Activated T-cell treated with anti-CD3 and anti-CD28 coated beads, Interleukin-2, amount 50 U/mL, for 4 hours (primary cell): ENCODE measurements at places on chromosomes 1 and 21. TPM values are rescaled to one million over a fixed set of nuclear protein-coding genes. Genes with fewer than 3 reads are reported as not detected.

GJA8 gene
- not detected for total RNA-seq

CFHR2 gene
- total RNA-seq, result not detected

KCND3 gene
- total RNA-seq, result not detected

PLD5 gene
- total RNA-seq, result not detected

C1orf105 gene
- not detected for total RNA-seq

UBASH3A gene
- 8.8 TPM for total RNA-seq

MORC3 gene
- 17.1 TPM for total RNA-seq

CA14 gene
- not detected for total RNA-seq

PRRC2C gene
- total RNA-seq, result 245 TPM

DIO1 gene
- total RNA-seq, result not detected

WDTC1 gene
- 12.4 TPM for total RNA-seq

TMEM269 gene
- 0.10 TPM for total RNA-seq

RGS18 gene
- total RNA-seq, result not detected

IGSF9 gene
- 0.11 TPM for total RNA-seq

ZBTB8A gene
- 0.23 TPM for total RNA-seq

GCSAML gene
- total RNA-seq, result 0.37 TPM

CLDN14 gene
- not detected for total RNA-seq

IL10 gene
- 111 TPM for total RNA-seq

CD5L gene
- not detected for total RNA-seq

ETNK2 gene
- 1.2 TPM for total RNA-seq

PIK3C2B gene
- total RNA-seq, result 15.6 TPM

IGSF21 gene
- total RNA-seq, result not detected

FCRL4 gene
- total RNA-seq, result not detected

ATP6V1G3 gene
- total RNA-seq, result not detected

FAM167B gene
- not detected for total RNA-seq

OR10J1 gene
- total RNA-seq, result not detected

WNT9A gene
- 0.08 TPM for total RNA-seq

IGSF3 gene
- total RNA-seq, result 7.6 TPM

ZNF697 gene
- total RNA-seq, result 0.73 TPM

OR2M3 gene
- total RNA-seq, result not detected

KRTAP19-1 gene
- not detected for total RNA-seq

GJB3 gene
- total RNA-seq, result not detected

CYP4Z1 gene
- not detected for total RNA-seq

LCE3D gene
- total RNA-seq, result not detected

AQP10 gene
- total RNA-seq, result not detected

IVL gene
- total RNA-seq, result not detected

SDCCAG8 gene
- total RNA-seq, result 8.2 TPM

CLCC1 gene
- total RNA-seq, result 19.5 TPM

MARCKSL1 gene
- 33.5 TPM for total RNA-seq

CLCA4 gene
- total RNA-seq, result 0.05 TPM

BTBD19 gene
- 14.0 TPM for total RNA-seq

DUSP23 gene
- total RNA-seq, result 36.3 TPM

SERTAD4 gene
- total RNA-seq, result not detected

PTTG1IP gene
- total RNA-seq, result 33.8 TPM

SLFNL1 gene
- total RNA-seq, result not detected

UBXN10 gene
- 0.50 TPM for total RNA-seq

SPRR2A gene
- total RNA-seq, result not detected

S100A7A gene
- total RNA-seq, result not detected

PTPRU gene
- total RNA-seq, result 0.78 TPM

PLK3 gene
- 203 TPM for total RNA-seq

TTF2 gene
- 60.7 TPM for total RNA-seq

CNR2 gene
- total RNA-seq, result 0.10 TPM

PPIAL4G gene
- not detected for total RNA-seq

CYP4B1 gene
- total RNA-seq, result 0.53 TPM

INSRR gene
- total RNA-seq, result not detected

PAPPA2 gene
- not detected for total RNA-seq

VSIG8 gene
- total RNA-seq, result not detected

TFF3 gene
- total RNA-seq, result not detected

LCE2A gene
- total RNA-seq, result not detected

LCE1F gene
- total RNA-seq, result not detected
